ENCODE measurements at places on chromosomes 3 and 15. TPM values are rescaled to one million over a fixed set of nuclear protein-coding genes. Genes with fewer than 3 reads are reported as not detected.

Gene GLT8D1
- total RNA-seq, result 41.4 TPM

Gene ACAP2
- total RNA-seq, result 5.8 TPM

Gene HACD2
- 35.9 TPM for total RNA-seq

Gene TGM4
- 0.39 TPM for total RNA-seq

Gene FGF12
- 0.62 TPM for total RNA-seq

Gene CELSR3
- 3.8 TPM for total RNA-seq

Gene GOLGA8T
- total RNA-seq, result 1.9 TPM

Gene TIGIT
- not detected for total RNA-seq

Gene ZNF774
- 0.94 TPM for total RNA-seq

Gene ZNF385D
- total RNA-seq, result not detected

Gene ATP13A5
- total RNA-seq, result not detected

Gene CD200
- not detected for total RNA-seq

Gene AMT
- 0.36 TPM for total RNA-seq

Gene EAF2
- 1.9 TPM for total RNA-seq
